A549 treated with CORT108297 at 1 μM for 4 hours (cell line): ENCODE measurements at places on chromosomes 1 and 21. TPM values are rescaled to one million over a fixed set of nuclear protein-coding genes. Genes with fewer than 3 reads are reported as not detected.

Gene SNX7
- total RNA-seq = 21.6 to 53.5 TPM (median 24.9 TPM) in 5 replicates

Gene COL8A2
- total RNA-seq = 0.08 to 0.16 TPM (median 0.09 TPM) in 5 replicates

Gene OR2AK2
- total RNA-seq = not detected in 5 replicates

Gene TRIM63
- 0.08 to 0.17 TPM (median 0.13 TPM) in 5 replicates for total RNA-seq

Gene PADI3
- 1.1 to 1.7 TPM (median 1.5 TPM) in 5 replicates for total RNA-seq

Gene CELSR2
- total RNA-seq = 3.8 to 5.8 TPM (median 5.6 TPM) in 5 replicates

Gene FOXD2
- 0.32 to 0.60 TPM (median 0.49 TPM) in 5 replicates for total RNA-seq

Gene CD1B
- total RNA-seq = not detected in 5 replicates

Gene PRAMEF10
- total RNA-seq = not detected in 5 replicates

Gene CELA3B
- not detected in 5 replicates for total RNA-seq

Gene CNR2
- total RNA-seq = not detected in 5 replicates

Gene FAM3B
- total RNA-seq = not detected in 5 replicates

Gene GSTM5
- total RNA-seq = not detected in 5 replicates

Gene SAMD13
- total RNA-seq = 0.22 to 0.65 TPM (median 0.40 TPM) in 5 replicates

Gene EEIG2
- 4.2 to 6.5 TPM (median 5.7 TPM) in 5 replicates for total RNA-seq

Gene CTSS
- 14.8 to 18.4 TPM (median 17.4 TPM) in 5 replicates for total RNA-seq

Gene OR2M3
- total RNA-seq = not detected in 5 replicates

Gene FAM72A
- total RNA-seq = 9.6 to 12.9 TPM (median 11.8 TPM) in 5 replicates

Gene TLR5
- 0.04 to 0.23 TPM (median 0.13 TPM) in 5 replicates for total RNA-seq

Gene TSSK3
- total RNA-seq = 0.07 to 0.11 TPM in 2 of 5 replicates, not detected in the others

Gene LRRC39
- total RNA-seq = 0.07 to 0.15 TPM (median 0.11 TPM) in 4 of 5 replicates, not detected in the other

Gene ATF3
- 24.9 to 41.0 TPM (median 38.6 TPM) in 5 replicates for total RNA-seq

Gene RIPPLY3
- 0.48 to 0.63 TPM (median 0.57 TPM) in 5 replicates for total RNA-seq

Gene PIK3CD
- 6.2 to 9.5 TPM (median 8.4 TPM) in 5 replicates for total RNA-seq

Gene TPTE
- total RNA-seq = not detected in 5 replicates

Gene TMEM61
- total RNA-seq = 0.26 to 0.55 TPM (median 0.39 TPM) in 4 of 5 replicates, not detected in the other

Gene SCP2
- 44.7 to 68.5 TPM (median 46.5 TPM) in 5 replicates for total RNA-seq

Gene TNFAIP8L2
- not detected in 5 replicates for total RNA-seq

Gene AADACL4
- not detected in 5 replicates for total RNA-seq

Gene ZYG11A
- 2.2 to 2.6 TPM (median 2.3 TPM) in 5 replicates for total RNA-seq

Gene SPRR2E
- not detected in 5 replicates for total RNA-seq

Gene MMP23B
- total RNA-seq = 0.30 to 0.73 TPM (median 0.60 TPM) in 5 replicates
